Right kidney (tissue), 9 donors: ENCODE measurements at places on chromosomes 5 and 9.

GRCh38 chr5:164335837-164336236 is 830.4 kb downstream of the MAT2B start:
- DNase-seq = no peak

DNA sequence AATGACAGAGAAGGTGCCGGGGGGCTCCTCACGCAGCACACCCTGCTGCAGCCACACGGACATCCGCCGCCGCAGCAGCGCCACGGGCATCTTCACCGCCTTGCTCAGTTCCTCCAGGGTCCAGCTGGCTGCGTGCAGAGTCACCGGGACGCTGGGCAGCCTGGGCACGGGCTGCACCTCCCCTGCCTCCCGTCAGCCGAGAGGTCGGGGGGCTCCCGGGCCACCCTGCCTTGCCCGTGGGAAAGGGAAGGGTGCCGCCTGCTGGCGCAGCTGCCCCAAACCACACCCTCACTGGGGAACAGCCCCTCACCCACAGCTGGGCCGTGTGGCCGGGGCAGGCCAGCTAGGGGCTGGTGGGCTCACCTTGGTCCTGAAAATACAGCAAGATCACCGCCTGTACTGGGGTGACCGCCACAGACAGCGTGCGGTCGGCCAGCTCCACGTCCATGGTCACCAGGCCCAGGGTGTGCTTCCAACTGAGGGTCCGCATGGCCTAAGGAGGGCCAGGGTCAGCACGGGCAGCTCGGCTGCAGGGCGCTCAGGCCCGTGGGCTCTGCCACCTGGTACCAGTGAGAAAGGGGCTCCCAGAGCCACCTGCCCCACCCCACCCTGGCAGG is 3.6 kb upstream of the TMEM210 start:
- no peak for DNase-seq

GRCh38 chr5:124528838-124529237 is 217.6 kb downstream of the ZNF608 start:
- no peak for DNase-seq

- DNase-seq = no peak
These were observed at the start of gene TIFAB for GRCh38 chr5:135452321-135453030. TIFAB (minus strand) TSS chr5:135452351; CDS start chr5:135449939, 2,412 bp downstream.

DNA sequence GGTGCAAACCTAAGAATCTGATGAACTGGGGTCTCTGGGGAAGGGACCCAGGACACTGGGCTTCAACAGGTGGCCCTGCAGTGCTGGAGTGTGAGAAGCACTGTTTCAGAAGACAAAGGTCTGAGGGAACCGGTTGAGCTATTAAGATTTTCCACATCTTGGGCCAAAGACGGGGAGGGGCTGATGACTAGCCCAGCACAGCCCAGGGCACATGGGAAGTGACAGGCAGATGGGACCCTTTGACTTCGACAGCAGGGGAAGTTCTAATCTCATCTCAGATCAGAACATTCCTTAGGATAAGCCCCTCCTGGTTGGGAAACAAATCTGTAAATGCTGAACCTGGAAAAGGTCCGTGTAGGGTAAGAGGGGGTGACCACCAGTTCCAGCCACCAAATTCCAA is 67.4 kb downstream of the RAPGEF1 start:
- no peak for DNase-seq

GRCh38 chr9:18675332-18675731 is 201.4 kb downstream of the ADAMTSL1 start:
- no peak for DNase-seq

DNA sequence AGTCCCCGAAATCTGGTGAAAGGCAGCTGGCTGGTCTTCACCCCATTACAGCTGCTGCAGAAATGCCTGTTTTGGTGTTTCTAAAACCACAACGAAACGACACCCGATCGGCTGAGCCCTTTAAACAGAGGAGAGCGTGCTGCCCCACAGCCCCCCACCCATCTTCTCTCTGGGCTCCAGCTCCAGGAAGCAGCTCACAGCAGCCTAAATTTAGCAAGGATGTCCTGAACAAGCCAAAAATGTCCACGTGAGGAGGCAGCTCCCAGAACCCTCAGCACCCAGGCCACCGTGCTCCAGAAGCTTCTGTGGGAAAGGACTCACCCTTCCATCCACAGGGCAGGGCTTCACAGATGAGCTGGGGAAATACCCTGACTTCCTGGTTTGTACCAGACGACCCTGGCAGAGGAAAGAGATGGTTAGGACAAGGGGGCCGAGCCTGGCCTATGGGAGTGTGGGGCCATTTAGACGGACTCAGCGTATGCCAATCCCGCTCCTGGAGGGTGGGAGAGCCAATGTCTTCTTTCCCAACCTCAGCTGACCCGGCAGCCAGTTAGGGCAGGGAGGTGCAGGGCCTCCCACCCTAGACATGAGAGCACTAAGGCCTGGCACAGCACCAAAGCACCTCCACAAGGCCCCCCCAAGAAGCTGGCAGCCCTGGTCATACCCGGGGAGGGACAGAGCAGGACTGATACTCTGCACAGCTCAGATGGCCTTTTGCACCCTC is 39.1 kb upstream of the SARDH start:
- no peak for DNase-seq

- DNase-seq = no peak
These were observed 199.2 kb upstream of the ANKRD55 start for GRCh38 chr5:56432321-56432720.

- DNase-seq = no peak
These were observed 847.7 kb downstream of the CDH18 start for GRCh38 chr5:19140276-19140675.

GRCh38 chr9:111970827-111971226 is 74.2 kb downstream of the UGCG start:
- DNase-seq = no peak

- no peak for DNase-seq
These were observed 151.3 kb upstream of the IRX2 start for GRCh38 chr5:2902742-2903297.
